ENCODE measurements at places on chromosomes 7 and 10. TPM values are rescaled to one million over a fixed set of nuclear protein-coding genes. Genes with fewer than 3 reads are reported as not detected.

ZNF488 gene
- total RNA-seq = 1.6 TPM

ELOVL3 gene
- 0.31 TPM for total RNA-seq

CPED1 gene
- 3.6 TPM for total RNA-seq

ANLN gene
- 168 TPM for total RNA-seq

BTAF1 gene
- total RNA-seq = 24.1 TPM

CALD1 gene
- total RNA-seq = 176 TPM

TAS2R39 gene
- total RNA-seq = not detected

IFIT2 gene
- 2.7 TPM for total RNA-seq
